ENCODE measurements at places on chromosomes 5 and 9.

- DNase-seq = no peak
These were observed 50.1 kb upstream of the PDE4D start for GRCh38 chr5:59943452-59944113.

DNA sequence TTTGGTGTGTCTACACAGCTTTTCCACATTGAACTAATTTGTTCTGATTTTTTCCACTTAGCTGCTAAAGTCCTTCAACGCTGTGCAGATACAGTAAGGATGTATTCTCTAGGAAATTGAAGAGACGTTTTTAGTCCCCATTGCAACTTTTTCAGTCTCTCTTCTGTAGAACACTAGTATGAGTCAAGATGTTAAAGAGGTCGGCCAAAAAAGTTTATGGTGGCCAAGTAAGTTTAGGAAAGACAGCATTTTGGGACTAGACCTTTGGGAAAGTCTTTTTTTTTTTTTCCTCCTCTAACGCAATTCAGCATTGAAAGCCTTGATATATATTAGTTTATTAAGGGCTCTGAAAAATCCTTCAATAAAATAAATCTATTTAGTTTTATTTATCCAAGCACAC, 243.5 kb upstream of the FBXL7 start:
- no peak for DNase-seq

- DNase-seq = no peak
These were observed 9.6 kb downstream of the ROPN1L start for GRCh38 chr5:10451137-10451824.

- no peak for DNase-seq
These were observed 140.8 kb downstream of the TSSK1B start for GRCh38 chr5:113293975-113294310.

DNA sequence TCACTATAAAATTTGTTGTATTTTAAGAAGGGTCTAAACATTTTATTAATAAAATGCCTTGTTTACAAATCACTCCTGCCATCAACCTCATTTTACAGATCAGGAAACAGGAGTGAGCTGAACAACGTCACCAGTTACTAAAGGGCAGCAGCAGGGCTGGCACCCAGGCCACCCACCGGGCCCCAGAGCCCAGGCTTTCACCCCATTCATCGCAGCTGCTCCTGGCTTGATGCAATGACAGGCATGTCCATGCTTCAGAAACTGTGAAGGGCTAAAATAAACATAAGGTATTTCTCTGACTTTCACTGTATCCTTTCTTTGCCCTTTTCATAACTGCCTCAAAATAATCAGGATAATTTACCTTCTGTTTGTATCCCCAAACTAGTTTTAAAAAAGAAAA, 18.1 kb downstream of the MED27 start:
- DNase-seq = no peak

DNA sequence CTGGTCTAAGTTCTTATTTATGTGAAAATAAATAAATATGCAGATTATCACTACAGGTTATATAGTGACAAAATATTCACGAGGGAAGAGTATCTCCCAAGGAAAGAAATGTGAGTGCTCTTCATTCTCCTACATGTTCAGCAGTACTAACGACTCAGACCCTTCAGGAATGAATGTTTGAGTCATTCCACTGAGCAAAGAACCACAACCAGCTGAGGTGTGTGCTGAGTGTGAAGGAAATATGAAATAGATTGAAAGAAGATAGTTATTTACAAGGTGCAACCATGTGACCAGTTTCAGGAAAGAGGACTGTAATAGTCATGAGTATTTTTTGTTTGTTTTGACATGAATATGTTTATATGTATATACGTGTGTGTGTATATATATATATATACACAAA, 228.7 kb downstream of the TUSC1 start:
- DNase-seq = no peak
